Urinary bladder (tissue), 4 donors: ENCODE measurements at places on chromosomes 4 and X. TPM values are rescaled to one million over a fixed set of nuclear protein-coding genes. Genes with fewer than 3 reads are reported as not detected.

Gene CYTL1
- total RNA-seq = 24.2 TPM

DNA sequence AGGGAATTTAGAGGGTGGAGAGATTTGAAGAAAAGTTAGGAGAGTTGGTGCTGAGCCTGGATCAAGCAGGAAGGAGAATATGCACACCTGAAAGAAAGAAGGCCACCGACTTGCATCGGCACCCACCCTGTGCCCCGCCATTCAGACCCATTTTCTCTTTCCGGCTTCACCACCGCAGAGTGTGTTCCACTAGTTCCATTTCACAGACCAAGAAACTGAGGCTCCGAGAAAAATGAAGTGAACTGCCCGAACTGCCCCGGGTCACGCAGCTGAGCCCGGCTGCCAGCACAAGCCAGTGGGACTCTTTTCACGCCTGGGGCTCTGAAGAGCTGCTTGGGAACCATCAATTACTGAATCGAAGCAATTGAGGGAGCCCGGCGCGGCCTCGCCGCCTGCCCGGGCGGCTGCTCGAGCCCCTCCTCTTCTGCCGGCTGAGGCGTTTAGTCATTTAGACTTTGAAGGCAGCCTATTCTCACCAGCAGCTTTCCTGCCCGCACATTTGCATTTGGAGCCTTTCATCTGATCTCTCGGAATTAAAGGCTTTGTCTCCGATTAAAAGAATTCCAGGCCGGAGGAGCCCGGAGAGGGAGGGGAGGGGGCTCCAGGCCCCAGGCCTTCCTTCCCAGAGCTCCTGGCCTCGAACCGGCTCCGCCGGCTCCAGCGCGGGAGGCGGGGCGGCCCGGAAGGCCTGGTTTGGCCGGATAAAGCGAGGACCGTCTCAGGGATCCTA, 140.2 kb upstream of the PJA1 start:
- no peak for DNase-seq

DNA sequence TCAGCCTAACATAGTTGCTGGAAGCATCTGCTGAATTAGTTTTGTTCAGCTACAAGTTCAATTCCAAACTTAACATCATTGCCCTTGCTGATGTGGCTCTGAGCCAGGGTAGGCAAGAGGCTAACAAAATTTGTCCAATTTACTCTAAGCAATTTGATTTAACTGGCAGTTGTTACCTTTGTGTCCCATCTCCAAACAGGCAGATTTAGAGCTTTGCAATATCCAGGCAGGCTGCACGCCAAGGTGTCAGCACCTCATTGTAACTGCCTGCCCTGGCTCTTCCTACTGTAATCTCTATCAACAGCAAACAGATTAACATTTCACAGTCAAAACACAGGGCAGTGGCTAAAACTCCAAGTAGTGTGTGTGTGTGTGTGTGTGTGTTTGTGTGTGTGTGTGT, 2070.6 kb downstream of the PCDH7 start:
- no peak for DNase-seq

DNA sequence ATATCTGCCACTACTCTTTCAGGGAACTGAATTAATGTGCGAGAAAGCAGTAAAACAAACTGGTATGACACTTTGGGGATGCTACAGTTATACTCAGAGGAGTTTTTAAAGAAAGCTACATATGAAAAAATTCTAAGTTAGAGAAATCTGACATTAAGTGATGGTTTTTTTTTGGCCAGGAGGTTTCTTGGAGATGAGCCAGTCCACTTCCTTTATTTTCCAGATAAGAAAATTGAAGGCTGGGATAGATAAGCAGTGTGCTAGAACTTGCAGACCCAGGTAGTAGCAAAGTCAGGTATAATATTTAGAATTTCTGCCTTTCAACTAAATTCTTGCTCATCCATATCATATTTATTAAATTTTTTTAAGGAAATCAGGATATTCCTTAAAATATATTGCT, 106.8 kb downstream of the FAT4 start:
- DNase-seq = no peak

- DNase-seq = no peak
Observed at GRCh38 chr4:10750714-10751113, 66.1 kb upstream of the CLNK start.

DNA sequence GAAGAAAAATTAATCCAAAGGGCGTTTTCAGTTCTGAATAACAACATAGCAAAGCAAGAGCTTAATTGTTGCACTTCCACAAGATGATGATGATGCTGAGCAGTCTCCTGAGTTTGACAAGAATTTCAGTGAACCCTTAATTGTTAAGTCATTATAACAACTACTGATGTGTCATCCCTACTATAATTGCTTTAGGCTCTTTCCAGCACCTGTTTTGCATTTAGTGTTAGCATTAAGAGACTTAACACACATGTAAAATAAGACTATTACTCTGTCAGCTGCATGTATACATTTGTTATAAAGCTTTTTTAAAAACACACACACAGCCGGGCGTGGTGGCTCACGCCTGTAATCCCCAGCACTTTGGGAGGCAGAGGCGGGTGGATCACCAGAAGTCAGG, 37.9 kb upstream of the GALNT7 start:
- DNase-seq = no peak
